ENCODE measurements at places on chromosomes 5 and 9.

GRCh38 chr5:79070350-79070667 lies 742 bp downstream of the BHMT2 start:
- no peak for DNase-seq

DNA sequence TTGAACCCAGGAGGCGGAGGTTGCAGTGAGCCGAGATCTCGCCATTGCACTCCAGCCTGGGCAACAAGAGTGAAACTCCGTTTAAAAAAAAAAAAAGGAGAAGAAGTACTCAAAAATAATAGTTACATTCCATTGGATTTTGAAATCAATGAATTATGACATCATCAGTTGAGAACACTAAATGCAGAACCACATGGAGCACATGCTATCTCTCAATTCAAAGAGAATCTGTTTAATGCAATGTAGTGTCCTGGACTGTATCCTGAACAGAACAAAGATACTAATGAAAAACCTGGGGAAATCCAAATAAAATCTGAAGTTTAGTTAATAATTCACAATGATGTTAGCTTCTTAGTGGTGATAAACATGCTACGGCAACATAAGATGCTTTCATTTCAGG lies 20.3 kb downstream of the CDC14B start:
- no peak for DNase-seq

- no peak for DNase-seq
These were observed 108.3 kb downstream of the PLPP1 start for GRCh38 chr5:55426455-55426854.

DNA sequence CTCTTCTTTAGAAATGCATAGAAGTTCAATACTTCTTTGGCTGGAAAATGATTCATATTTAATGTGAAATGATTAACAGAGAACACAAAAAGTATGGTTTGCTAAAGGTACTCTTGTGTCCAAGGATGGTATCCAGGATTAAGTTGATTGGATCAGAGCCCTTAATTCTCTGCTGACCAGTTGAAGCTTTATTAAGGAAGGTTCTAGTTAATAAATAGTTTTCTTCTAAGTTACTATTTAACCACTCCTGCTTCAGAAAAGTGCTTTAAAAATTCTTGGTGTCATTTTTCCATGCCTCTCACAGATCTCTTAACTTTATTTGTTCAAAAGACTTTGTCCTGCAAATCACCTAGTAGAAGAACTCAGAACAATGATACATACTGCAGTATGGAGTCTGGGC lies 134.3 kb downstream of the MEF2C start:
- no peak for DNase-seq

GRCh38 chr5:124734574-124735168 lies 11.8 kb downstream of the ZNF608 start:
- no peak for DNase-seq

DNA sequence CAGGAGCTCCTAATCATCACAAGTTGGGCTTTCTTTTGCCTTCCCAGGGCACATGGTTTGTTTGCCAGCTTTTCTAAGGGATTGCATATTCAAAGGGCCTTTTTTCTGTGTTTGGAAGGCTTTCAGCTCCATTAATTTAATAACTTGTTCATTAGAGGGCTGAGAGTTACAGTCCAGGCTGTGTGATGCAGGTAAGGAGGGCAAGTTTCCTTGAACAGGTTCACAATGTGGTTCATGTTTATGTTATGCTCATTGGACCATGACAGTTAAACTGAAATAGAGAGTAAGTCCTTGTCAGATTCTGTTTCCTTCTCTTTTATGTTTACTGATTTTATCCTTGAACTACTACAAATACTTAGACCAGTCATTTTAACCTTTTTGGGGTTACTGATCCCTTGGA lies 174.4 kb downstream of the MARCHF11 start:
- no peak for DNase-seq

DNA sequence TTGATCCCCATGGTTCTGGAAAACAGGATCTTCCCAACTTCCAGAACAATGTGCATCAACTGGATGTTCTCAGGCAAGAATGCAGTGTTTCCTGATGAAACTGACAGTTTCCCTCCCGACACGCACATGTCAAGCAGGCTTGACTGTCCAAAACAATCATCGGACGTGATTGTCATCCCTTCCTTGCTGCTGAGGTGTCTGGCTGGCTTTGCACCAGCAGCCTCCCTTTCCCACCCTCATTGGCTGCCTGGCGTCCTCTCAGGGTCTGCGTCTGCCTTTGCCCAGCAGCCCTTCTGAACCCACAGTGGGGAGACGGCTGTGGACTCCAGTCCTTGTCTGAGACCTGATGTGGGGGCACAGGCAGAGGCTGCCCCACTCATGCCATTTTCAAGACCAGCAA lies 110.8 kb downstream of the MARCHF3 start:
- DNase-seq, result no peak

DNA sequence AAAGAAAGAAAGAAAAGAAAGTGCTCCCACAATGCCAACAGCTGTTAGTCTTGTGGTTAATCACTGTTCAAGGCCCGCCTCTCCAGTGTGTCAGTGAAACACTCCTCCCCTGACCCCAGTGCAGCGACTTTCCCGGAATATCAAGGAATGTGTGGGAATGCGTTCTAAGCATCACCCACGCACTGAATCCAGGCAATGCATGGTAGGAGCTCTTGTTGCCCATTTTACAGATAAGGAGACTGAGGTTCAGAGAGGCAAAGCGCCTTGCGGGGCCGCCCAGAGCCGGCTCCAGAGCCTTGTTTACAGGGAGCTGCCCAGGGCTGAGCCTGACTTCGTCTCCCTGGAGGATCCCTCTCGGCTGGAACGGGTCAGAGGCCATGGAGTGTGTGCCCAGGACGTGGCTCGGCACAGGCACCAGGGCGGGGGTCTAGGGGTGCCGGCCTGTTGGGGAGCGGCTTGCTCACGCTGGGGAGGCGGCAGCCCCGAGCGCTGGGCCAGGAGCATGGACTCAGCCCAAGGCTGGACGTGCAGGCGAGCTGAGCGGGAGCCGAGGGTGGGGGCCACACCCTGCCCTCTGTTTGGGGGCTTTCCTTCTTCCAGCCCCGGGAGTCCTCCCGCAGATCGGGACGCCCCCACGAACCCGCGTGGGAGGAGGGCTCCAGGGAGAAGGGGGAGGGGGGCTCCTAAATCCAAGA lies 823 bp downstream of the ST6GALNAC6 start:
- no peak for DNase-seq

DNA sequence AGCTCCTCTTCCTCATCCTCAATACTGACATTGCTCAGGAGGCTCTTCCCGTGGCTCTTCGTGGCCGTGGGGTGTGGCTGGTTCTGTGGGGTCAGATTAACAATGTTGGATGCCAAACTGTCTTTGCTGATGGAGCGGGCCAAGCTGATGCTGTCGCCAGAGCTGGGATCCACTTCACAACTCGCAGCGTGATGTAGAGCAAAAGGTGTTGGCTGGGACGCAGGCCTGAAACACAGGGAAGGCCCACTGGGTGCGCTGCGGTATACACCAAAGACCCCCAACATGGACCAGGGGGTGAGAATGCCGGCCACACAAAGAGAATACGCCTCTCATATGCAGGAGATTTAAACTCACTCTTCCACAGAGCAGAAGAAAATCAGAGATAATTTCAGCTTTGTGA lies 84.3 kb downstream of the CAMSAP1 start:
- DNase-seq, result no peak

DNA sequence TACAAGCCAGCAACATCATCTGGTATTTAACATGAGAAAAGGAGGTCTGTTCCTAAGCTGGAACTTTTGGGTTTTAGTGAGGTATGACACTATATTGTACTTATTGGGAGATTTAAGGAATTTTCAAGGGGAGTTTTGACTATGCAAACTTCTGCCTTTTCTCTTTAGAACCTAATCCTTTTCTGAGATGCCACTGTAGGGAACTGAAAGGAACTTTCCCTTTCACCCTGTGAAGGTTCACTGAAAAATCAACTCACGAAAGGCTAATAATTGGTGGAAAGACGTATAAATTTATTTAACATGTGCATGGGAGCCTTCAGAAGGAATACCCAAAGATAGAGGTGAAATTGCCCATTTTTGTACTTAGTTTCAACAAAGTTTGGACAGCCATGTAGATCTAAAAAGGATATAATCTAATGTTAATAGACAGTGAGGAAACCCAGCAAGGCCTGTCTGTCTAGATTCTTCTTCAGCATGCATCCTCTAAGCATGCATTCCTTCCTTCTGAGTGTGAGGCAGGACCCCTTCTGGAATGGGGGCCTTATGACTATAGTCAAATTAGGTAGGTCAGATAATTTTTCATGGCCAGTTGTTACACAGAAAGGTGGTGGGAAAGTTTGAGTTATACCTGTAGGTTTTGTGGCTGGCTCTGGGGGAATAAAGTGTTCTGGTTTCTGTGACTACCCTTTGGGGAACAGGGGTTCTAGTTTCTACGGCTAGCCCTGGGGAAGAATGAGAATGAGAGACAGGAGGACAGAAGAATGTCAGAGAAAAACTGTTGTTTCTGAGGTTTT lies 200.3 kb downstream of the C9orf152 start:
- DNase-seq, result no peak

- DNase-seq, result no peak
These were observed 15.5 kb upstream of the SHB start for GRCh38 chr9:38084556-38084880.

DNA sequence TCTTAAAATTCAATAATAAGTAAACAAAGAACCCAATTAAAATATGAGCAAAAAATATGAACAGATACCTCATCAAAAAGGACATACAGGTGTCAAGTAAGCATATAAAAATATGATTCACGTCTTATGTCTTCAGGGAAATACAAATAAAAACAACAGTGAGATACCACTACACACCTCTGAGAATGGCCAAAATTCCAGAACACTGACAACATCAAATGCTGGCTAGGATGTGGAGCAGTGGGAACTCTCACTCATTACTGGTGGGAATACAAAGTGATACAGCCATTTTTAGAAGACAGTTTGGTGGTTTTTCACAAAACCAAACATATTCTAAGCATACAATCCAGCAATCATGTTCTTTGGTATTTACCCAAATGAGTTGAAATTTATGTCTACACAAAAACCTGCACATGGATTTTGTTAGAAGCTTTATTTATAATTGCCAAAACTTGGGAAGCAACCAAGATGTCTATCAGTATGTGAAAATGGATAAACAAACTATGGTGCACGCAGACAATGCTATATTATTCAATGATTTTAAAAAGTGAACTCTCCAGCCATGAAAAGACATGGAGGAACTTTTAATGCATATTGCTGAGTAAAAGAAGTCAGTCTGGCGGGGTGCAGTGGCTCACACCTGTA lies 252.3 kb downstream of the NR3C1 start:
- no peak for DNase-seq

DNA sequence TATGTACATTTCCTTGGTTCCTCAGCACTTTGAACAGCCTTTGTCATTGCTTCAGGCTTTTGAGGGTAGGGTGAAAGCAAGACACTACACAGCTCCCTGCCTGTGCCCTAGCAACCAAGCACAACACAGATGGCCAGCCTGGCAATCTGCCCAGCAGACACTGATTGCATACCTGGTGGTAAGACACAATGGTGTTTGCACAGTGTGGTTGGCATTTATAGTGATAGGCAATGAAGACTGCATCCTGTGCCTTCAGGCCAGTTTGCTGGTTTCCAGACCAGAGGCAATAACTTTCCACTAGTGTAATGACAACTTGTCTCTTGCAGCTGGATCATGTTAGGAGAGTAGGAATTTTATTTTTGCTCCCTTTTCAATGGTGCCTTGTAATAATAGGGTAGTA lies 144.5 kb upstream of the TNC start:
- no peak for DNase-seq

- no peak for DNase-seq
These were observed 1.6 kb upstream of the PCAT7 start for GRCh38 chr9:94553029-94553938.

GRCh38 chr9:133144142-133144903 lies 19.4 kb downstream of the GBGT1 start:
- peak; percentile 92 for DNase-seq

- no peak for DNase-seq
These were observed 7.4 kb downstream of the ADAM19 start for GRCh38 chr5:157568222-157568621.

DNA sequence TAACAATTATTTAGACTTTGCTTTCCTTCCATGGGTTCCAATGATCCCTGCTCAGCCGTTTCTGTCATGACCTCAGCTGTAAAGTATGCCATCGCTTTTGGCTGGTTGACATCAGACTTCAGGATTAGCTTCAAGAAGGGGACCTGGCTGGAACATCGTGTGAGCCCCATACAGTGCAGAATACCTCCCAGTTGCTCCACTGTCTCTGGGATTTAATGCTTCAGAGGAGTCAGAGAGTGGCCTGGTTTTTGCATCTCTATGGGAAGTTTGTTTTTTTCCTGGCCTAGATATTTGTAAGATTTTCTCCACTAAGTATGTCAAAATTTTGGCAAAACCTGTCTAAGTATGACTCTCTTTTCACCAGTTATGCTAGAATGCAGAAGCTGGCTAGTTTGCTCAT lies 216.9 kb downstream of the GABBR2 start:
- DNase-seq, result no peak

GRCh38 chr5:108079753-108080152 lies 302.1 kb downstream of the FBXL17 start:
- no peak for DNase-seq

- DNase-seq, result no peak
These were observed 162.2 kb upstream of the MEF2C start for GRCh38 chr5:89045216-89045615.

GRCh38 chr5:157766902-157767301 lies 23.4 kb downstream of the LSM11 start:
- no peak for DNase-seq

- no peak for DNase-seq
These were observed 219.2 kb upstream of the PANK3 start for GRCh38 chr5:168798065-168799023.
